ENCODE measurements at places on chromosomes 6 and 20.

DNA sequence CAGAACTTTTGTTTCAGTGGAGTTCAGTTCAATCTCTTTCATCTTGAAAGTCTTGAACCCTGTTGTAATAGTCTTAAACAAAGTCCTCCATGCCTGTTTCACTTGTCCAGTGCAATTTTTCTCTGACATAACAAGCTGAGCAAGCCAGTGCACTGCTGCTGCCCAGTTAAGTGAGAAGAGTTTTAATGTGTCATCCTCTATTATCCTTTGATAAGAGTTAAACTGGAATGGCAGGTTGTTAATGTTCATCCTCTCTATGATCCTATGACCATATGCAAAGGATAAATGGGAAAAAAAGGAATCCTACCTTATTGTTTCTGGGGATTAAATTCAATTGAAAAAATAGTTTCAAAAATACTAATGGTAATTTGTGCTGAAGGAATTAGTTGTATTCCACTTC is 197.5 kb downstream of the FRK start:
- no peak for DNase-seq

- DNase-seq = no peak
Observed at GRCh38 chr20:9550871-9551270, 36.5 kb downstream of the LAMP5 start.

GRCh38 chr6:6220718-6221117 is 99.7 kb downstream of the F13A1 start:
- no peak for DNase-seq

DNA sequence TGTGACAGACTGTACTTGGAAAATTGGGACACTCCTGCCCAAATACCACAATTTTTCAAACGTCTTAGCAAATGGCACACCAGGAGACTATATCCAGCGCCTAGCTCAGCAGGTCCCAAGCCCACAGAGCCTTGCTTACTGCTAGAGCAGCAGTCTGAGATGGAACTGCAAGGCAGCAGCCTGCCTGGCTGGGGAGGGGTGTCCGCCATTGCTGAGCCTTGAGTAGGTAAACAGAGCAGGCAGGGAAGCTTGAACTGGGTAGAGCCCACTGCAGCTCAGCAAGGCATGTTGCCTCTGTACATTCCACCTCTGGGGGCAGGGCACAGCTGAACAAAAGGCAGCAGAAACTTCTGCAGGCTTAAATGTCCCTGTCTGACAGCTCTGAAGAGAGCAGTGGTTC is 1003.3 kb upstream of the MAP3K7 start:
- DNase-seq = no peak

- peak; percentile 76 for DNase-seq
Observed at GRCh38 chr6:45661661-45662060, 283.9 kb upstream of the SUPT3H start.

DNA sequence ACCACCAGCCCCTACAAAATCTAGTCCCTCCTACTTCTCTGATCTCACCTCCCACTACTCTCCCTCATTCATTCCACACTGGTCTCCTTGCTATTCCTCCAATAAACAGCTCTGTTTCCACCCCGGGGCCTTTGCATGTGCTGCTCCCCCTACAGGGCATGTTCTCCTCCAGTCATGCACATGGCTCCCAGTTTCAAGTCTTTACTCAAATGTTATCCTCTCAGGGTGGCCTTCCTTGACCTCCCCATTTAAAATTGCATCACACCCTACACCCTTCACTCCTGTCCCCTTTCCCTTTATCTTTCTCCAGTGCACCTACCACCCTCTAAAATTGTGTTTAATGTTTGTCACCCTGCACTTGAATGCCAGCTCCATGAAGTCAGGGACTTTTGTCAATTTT is 174.5 kb downstream of the MRPL14 start:
- DNase-seq = peak; percentile 10

DNA sequence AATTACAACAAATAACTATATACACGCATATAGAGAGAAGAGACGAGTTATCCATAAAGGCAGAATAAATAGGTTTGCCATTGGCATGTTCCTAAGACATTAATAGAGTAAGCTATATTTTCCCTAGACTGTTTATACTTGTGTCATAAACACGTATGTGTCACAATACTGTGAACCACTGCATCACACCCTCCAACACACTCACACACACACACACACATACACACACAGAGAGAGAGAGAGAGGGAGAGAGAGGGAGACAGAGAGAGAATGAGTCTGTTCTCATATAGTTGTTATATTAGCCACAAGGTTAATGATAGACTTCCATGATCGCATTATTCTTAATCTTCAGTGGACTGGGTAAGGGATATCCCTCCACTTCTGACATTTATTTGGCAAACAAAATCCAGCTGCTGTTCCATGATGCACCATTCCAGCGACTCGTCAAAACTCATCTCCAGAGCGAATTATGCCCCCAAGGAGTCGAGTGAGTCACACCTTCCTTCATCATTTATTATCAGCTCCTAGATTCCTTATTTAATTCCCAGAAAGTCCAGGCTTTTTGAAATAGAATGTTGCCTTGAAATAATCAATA is 82.8 kb upstream of the HIVEP1 start:
- DNase-seq = no peak

- no peak for DNase-seq
Observed at GRCh38 chr6:26743941-26744699, 84.6 kb upstream of the ZNF322 start.

DNA sequence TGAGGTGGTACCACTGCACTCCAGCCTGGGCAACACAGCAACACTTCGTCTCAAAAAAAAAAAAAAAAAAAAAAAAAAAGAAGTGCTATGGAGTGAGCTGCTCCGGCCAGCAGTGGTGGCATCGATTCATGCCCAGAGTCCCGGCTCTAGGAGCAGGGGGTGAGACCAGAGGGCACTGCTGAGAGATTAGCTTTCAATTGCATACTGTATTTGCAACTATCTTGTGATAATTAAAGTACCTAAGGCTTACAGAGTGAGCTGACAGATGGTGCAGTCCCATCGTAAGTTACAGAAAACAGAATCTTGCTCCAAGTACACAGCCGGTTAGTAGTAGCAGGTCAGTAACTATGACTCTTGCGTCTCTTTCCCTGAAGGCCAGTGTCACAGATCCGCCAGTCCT is 31.5 kb downstream of the TMEM14B start:
- DNase-seq = no peak

DNA sequence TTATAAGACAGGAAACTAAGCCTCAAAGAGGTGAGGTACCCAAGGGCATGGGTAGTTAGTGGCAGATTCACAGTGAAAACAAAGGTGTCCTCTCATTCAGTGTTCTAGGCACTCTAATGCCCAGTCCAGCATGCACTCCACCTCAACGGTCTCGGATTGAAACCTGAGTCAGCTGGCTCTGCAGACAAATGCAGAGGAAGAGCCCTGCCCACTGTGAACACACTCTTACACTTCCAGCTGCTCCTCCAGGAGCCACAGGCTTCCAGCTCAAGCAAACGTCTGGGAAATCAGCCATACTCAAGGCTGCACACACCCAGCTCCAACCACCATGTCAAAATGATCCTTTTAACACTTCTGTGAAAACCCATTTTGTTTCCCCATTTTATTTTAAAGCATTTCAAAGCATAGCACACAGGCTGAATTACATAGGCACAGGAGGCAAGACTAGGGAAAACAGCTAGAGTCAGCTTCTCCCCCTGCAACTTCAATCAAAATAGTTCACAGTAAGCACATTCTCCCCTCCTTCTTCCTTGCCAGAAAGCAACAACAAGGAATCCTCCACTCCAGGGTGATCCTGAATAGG is 3.0 kb upstream of the IL17A start:
- no peak for DNase-seq

GRCh38 chr6:136201732-136202131 is 48.4 kb downstream of the MTFR2 start:
- DNase-seq = peak; percentile 40

- DNase-seq = no peak
Observed at GRCh38 chr6:45707176-45707575, 308.5 kb downstream of the CLIC5 start.

GRCh38 chr6:104325341-104326172 is 534.2 kb downstream of the HACE1 start:
- DNase-seq = peak; percentile 22
